ENCODE measurements at places on chromosomes 13 and 19. TPM values are rescaled to one million over a fixed set of nuclear protein-coding genes. Genes with fewer than 3 reads are reported as not detected.

Gene C19orf85
- total RNA-seq = not detected

DNA sequence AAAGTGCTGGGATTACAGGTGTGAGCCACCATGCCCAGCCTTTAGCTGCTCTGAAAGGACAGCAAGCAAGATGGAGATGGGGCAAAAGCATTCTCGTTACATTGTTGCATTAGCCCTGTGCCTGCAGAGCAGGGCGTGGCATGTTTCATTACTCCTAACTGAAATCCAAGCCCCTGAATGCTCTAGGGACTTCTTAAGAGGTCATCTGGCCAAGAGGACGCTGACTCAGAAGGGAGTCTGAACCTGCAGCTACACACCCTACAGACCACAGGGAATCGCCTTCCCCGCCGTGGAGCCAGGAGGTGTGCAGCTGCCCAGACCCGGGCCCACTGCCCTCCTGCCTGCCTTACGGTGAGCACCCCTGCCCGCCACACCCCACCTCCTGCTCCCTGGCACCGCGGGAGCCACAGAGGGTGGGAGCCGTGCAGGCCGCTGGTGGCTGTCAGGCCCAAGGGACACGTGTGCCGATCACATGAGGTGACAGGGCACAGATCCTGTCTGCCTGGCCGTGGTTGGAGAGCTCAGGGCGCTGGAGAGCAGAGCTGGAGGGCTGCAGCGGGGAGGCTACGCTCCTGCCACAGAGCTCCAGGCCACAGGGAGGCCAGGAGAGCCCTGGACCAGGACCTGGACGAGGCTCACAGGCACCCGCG, 27.2 kb downstream of the ADPRHL1 start:
- H3K27ac ChIP-seq = no peak overlapping the region
- no peak for DNase-seq
- H3K36me3 ChIP-seq = peaks cover 3% of the 10 kb centered on the region

GRCh38 chr13:66014771-66015170, 1215.4 kb downstream of the PCDH9 start:
- no peak overlapping the region for H3K4me3 ChIP-seq
- no peaks in the 10 kb centered on the region for H3K36me3 ChIP-seq
- H3K27ac ChIP-seq = no peak overlapping the region
- no peaks in the 10 kb centered on the region for H3K27me3 ChIP-seq

- H3K4me3 ChIP-seq = no peak overlapping the region
- H3K4me1 ChIP-seq = no peaks in the 10 kb centered on the region
- no peak for DNase-seq
- H3K36me3 ChIP-seq = no peaks in the 10 kb centered on the region
- H3K27ac ChIP-seq = no peak overlapping the region
These were observed 36.3 kb upstream of the FLT1 start for GRCh38 chr13:28531077-28531844.

DNA sequence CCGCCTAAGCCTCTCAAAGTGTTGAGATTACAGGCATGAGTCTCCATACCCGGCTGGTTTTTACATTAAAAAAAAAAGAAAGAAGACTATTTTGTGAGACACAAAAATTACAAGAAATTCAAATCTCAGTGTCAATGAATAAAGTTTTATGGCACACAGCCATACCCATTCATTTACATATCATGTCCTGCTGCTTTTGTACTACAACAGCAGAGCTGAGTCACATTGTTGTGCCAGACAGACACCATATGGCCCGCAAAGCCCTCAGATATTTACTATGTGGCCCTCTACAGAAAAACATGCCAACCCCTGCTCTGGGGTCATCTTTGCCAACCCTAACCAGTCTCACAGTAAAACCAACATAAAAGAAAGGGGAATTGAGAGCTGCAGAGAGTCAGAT, 5.3 kb downstream of the SMIM7 start:
- H3K27me3 ChIP-seq = no peaks in the 10 kb centered on the region
- H3K27ac ChIP-seq = no peak overlapping the region
- H3K4me3 ChIP-seq = no peak overlapping the region
- peaks cover 67% of the 10 kb centered on the region for H3K36me3 ChIP-seq
- peaks cover 28% of the 10 kb centered on the region for H3K4me1 ChIP-seq

Gene FXYD7
- total RNA-seq = 0.46 TPM

- no peak for DNase-seq
- no peaks in the 10 kb centered on the region for H3K36me3 ChIP-seq
- no peak overlapping the region for H3K27ac ChIP-seq
- no peak overlapping the region for H3K4me3 ChIP-seq
- H3K4me1 ChIP-seq = no peaks in the 10 kb centered on the region
These were observed 133.4 kb upstream of the NBEA start for GRCh38 chr13:34808649-34809048.

GRCh38 chr13:19817106-19817505, 34.4 kb upstream of the PSPC1 start:
- H3K36me3 ChIP-seq = peaks cover 21% of the 10 kb centered on the region
- H3K27ac ChIP-seq = no peak overlapping the region
- DNase-seq = no peak
- no peaks in the 10 kb centered on the region for H3K4me1 ChIP-seq
- H3K4me3 ChIP-seq = no peak overlapping the region
- H3K27me3 ChIP-seq = no peaks in the 10 kb centered on the region

- peak overlapping the region; percentile 67 for H3K4me3 ChIP-seq
- H3K27ac ChIP-seq = peak overlapping the region; percentile 70
- peaks cover 2% of the 10 kb centered on the region for H3K36me3 ChIP-seq
- peaks cover 17% of the 10 kb centered on the region for H3K4me1 ChIP-seq
- peak; percentile 34 for DNase-seq
These were observed 5.3 kb upstream of the PROZ start for GRCh38 chr13:113152984-113153809.

DNA sequence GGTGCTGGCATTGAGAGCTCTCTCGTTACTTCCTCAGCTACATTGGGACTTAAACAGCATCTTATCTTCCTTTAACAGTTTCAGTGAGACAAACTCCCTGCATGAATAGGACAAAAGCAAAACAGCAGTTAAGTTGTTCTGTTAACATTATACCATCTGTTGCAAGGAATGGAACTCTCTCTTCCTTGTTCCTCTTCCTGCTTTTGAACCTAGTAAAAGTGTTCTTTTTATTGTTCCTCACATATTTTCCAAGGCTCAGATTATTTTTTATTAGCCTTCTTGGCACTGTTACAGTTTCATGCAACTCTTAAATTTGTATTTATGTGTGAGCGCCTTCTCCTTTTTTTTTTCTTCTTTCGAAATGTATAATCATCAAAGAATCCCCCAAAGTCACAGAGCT, 202.6 kb upstream of the UFM1 start:
- H3K27me3 ChIP-seq = no peaks in the 10 kb centered on the region
- no peaks in the 10 kb centered on the region for H3K4me1 ChIP-seq
- H3K27ac ChIP-seq = no peak overlapping the region
- DNase-seq = no peak

Gene KPTN
- 10.5 TPM for total RNA-seq

Gene ATP4A
- not detected for total RNA-seq

Gene JSRP1
- total RNA-seq = 0.39 TPM

GRCh38 chr13:67416047-67416925, 186.2 kb upstream of the PCDH9 start:
- H3K4me1 ChIP-seq = no peaks in the 10 kb centered on the region
- DNase-seq = no peak
- no peak overlapping the region for H3K27ac ChIP-seq
- H3K27me3 ChIP-seq = no peaks in the 10 kb centered on the region
- H3K36me3 ChIP-seq = no peaks in the 10 kb centered on the region

DNA sequence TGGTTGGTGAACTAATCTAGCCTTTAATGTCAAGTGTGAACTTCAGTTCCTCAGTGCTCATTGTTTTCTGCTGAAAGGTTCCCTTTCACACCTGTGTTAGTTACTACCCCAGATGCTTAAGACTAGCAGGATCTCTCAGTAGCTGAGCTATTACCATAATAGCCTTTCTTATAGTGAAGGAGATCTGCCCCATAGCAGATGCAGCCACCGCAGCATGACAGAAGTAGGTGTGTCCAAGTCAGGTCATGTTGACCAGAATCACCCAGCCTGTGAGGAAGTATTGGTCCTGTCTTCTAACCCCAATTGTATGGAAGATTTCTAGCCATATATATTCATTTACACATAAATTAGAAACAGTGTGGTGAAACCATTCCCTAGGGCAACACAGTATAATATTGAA, 37.3 kb downstream of the ZAR1L start:
- H3K27ac ChIP-seq = no peak overlapping the region
- no peaks in the 10 kb centered on the region for H3K27me3 ChIP-seq
- no peak overlapping the region for H3K4me3 ChIP-seq
- H3K36me3 ChIP-seq = peaks cover 2% of the 10 kb centered on the region

- DNase-seq = no peak
- H3K4me3 ChIP-seq = no peak overlapping the region
- H3K27me3 ChIP-seq = no peaks in the 10 kb centered on the region
These were observed 157.4 kb upstream of the SOX1 start for GRCh38 chr13:111909501-111909900.

Gene DCT
- total RNA-seq = 0.14 TPM

Gene PSG3
- total RNA-seq = not detected

Gene CEACAM16
- not detected for total RNA-seq

Gene KLC3
- total RNA-seq = 0.14 TPM

- no peaks in the 10 kb centered on the region for H3K36me3 ChIP-seq
- no peaks in the 10 kb centered on the region for H3K4me1 ChIP-seq
- H3K27me3 ChIP-seq = no peaks in the 10 kb centered on the region
- no peak for DNase-seq
- no peak overlapping the region for H3K4me3 ChIP-seq
- no peak overlapping the region for H3K27ac ChIP-seq
These were observed 186.2 kb downstream of the URI1 start for GRCh38 chr19:30128211-30128610.

DNA sequence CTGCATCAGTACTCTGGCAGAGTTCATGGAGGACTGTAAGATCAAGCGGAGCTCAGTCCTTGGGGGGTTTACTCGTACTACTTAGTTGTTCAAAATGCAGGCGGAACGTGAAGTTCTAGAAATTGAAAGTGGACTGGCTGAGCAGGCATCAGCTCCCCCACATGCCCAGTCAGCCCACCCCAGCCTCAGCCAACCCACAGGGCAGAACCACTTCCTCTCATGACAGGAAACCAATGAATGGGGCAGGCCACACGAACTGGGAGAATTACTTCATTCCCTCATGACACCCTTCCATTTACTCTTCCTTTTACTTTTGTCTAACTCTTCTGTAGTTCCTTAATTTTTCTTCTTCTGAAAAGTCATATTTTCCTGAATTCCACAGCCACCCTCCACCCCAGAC, 71.9 kb downstream of the FLT1 start:
- no peak overlapping the region for H3K4me3 ChIP-seq
- DNase-seq = peak; percentile 21
- peaks cover 9% of the 10 kb centered on the region for H3K4me1 ChIP-seq
- peaks cover 2% of the 10 kb centered on the region for H3K27me3 ChIP-seq
- peaks cover 25% of the 10 kb centered on the region for H3K36me3 ChIP-seq
- peak overlapping the region; percentile 47 for H3K27ac ChIP-seq

Gene SPACA4
- total RNA-seq = not detected

Gene HSD17B14
- 0.21 TPM for total RNA-seq

GRCh38 chr19:47438793-47439220, 19.5 kb upstream of the MEIS3 start:
- H3K4me1 ChIP-seq = peaks cover 23% of the 10 kb centered on the region
- no peaks in the 10 kb centered on the region for H3K36me3 ChIP-seq
- no peak for DNase-seq
- no peak overlapping the region for H3K4me3 ChIP-seq
- H3K27me3 ChIP-seq = peaks cover 45% of the 10 kb centered on the region

Gene PDX1
- total RNA-seq = not detected

Gene FBL
- total RNA-seq = 890 TPM

Gene ZNF530
- 7.2 TPM for total RNA-seq

DNA sequence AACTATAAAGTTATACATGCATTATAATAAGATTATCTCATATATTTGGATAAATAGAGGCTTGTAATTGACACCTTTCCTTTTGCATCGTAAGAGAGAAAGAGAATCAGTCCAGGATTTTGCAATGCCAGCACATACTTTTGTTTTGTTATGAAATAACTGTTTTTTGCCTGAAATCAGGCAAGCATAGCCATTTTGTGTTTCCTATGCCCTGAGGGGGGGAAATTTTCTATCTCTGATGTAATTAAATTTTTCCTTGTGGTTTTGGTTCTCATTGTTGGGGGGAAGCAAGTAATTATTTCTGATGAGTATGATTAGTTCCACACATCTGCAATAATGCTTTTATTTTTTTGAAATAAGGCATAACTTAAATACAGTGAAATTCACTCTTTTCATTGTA, 229.4 kb downstream of the NDFIP2 start:
- H3K27me3 ChIP-seq = peaks cover 4% of the 10 kb centered on the region
- H3K4me1 ChIP-seq = no peaks in the 10 kb centered on the region
- no peaks in the 10 kb centered on the region for H3K36me3 ChIP-seq
- no peak overlapping the region for H3K4me3 ChIP-seq
- H3K27ac ChIP-seq = no peak overlapping the region

Gene SOX1
- total RNA-seq = not detected

Gene LILRB1
- total RNA-seq = not detected

- peaks cover 9% of the 10 kb centered on the region for H3K4me1 ChIP-seq
- no peaks in the 10 kb centered on the region for H3K27me3 ChIP-seq
- no peak overlapping the region for H3K4me3 ChIP-seq
- no peak for DNase-seq
These were observed 38.9 kb downstream of the IRS2 start for GRCh38 chr13:109747524-109747923.

Gene KIR3DL1
- total RNA-seq = not detected

Gene GIPR
- 4.5 TPM for total RNA-seq

DNA sequence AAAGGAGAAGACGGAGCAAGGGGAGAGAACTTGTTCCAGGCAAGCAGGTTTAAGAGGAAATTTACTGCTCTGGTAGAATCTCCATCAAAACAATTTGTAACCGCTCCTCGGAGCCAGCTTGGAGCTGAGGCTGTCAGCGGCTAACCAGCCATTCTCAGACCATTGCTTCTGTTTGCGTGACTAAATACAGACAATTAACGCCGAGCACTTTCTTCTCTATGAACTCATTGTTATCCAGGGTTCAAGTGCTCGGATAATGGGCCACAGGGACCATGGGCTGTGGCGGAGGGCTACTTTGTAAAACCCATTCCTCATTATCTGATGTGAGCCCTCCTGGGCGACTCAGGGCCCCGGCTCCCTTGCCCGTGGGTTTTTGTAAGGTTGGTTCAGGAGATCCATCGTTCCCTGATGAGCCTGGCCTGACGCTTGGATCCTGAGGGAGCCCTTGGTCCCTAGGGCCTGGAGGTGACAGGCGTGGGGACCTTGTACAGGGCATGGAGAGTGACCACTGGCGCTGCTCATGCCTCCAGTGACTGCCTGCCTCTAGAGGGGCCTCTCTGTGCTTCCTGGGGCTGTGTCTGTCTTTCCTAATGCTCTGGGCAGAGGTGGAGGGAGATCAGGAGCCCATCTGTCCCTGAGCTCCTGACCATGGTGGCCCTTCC, 61.5 kb upstream of the ZNF536 start:
- no peak overlapping the region for H3K27ac ChIP-seq
- no peak for DNase-seq
- no peaks in the 10 kb centered on the region for H3K27me3 ChIP-seq
- no peaks in the 10 kb centered on the region for H3K4me1 ChIP-seq
- no peaks in the 10 kb centered on the region for H3K36me3 ChIP-seq

DNA sequence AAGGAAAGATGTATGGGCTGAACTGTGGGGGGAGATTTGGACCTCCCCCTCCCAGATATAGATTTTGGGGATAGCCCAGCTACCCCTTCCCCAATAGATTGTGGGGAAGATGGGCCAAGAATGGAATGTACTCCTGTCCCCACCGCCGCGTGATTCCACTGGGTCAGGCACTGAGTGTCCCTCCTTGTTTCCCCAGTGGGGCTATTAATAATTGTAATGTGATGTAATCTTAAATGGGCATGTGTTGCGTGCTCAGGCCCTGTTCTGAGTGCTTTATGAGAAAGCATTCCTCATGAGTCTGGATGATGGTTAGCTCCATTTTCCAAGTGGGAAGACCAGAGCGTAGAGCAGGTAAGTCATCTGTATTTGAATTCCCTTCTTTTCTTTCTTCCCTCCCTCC, 1.4 kb downstream of the PSMD8 start:
- peak overlapping the region; percentile 97 for H3K4me3 ChIP-seq
- peaks cover 26% of the 10 kb centered on the region for H3K4me1 ChIP-seq
- H3K36me3 ChIP-seq = peaks cover 44% of the 10 kb centered on the region
- DNase-seq = no peak

Data from activated CD4-positive, alpha-beta T cell treated with anti-CD3 and anti-CD28 coated beads for 36 hours (primary cell).